ENCODE measurements at places on chromosomes 1 and 21.

GRCh38 chr1:1748686-1749321 is 24.6 kb upstream of the CDK11A start:
- no peak for DNase-seq

DNA sequence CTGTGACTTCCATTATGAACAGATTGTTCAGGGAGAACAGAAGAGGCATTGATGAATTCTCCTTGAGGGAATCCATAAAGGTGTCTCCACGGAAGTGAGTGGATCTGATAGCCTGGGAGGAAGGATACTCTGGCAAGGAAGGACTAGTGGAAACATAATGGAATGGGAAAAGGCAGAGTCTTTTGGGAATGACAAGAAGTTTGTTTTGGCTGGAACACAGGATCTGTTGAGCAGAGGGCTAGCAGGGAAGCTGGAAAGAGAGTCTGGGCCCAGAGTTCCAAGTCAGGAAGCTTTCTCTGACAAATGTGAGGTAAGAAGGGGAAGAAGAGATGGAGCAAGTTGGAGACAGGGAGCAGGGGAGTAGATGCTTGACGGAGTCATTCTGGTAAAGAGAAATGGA is 8.1 kb downstream of the ADAMTS5 start:
- DNase-seq = no peak

- no peak for DNase-seq
Measured at GRCh38 chr1:203215573-203215972, 13.9 kb downstream of the CHIT1 start.

DNA sequence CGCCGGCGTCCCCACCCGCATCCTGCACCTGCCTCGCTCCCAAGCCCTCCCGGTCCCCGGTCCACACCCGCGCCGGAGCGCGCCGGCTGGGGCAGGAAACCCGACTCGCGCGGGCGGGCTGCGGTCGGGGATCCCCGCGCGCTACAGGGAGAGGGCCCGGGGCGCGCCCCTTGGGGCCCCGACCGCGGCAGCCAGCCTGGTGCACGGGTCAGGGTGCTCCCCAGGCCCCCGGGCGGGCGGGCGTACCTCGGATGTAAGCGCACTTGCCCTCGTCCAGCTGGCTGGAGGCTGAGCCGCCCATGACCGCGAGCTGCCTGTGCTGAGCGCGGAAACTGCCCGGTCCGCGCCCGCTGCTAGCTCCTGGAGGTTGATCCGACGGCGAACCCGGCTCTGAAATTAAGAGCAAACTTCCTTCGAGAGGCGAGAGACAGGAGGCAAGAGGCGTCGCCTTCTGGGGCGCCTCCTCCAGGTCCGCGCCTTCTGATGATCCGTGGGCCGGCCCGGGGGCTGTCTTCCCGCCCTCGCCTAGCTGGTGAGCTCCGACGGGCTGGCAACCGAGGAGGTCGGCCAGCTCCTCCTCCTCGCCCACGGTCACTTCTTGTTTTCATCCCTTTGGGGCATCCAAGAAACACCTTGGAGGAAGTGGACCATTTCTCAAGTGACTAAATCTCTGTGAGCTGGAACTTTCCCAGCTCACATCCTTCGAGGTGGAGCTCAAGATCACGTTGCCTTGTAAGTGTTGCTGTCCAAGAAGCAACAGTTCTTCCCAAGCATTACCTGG is at the start of gene NIBAN1:
NIBAN1 (minus strand) TSS at position 453 of the 781 bp plus-strand sequence; CDS start at position 301, 152 bp downstream.
- DNase-seq = peak; percentile 42

DNA sequence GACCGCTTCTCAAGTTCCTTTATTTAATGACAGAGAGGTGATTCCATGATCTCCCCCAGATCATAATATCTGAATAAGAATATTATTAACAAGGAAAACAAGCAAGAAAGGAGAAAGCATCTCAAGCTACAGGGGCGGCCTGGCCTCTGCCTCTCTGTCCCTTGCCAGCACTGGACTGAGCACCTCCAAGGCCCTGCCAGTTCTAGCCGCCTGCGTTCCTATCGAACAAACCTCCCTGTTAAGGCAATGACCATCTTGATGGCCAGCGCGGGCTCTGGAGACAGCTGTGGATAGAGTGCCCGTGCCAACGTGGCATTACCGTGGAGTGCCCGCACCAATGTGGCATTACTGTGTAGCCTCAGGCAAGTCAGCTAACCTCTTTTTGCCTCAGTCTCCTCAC is 84.8 kb downstream of the NPHP4 start:
- no peak for DNase-seq

GRCh38 chr1:206664740-206665139 is 20.0 kb upstream of the MAPKAPK2 start:
- DNase-seq = no peak

- DNase-seq = no peak
Measured at GRCh38 chr1:25140073-25140797, 92.1 kb downstream of the SYF2 start.

- DNase-seq = no peak
Measured at GRCh38 chr1:12088607-12089006, 25.5 kb downstream of the TNFRSF8 start.

DNA sequence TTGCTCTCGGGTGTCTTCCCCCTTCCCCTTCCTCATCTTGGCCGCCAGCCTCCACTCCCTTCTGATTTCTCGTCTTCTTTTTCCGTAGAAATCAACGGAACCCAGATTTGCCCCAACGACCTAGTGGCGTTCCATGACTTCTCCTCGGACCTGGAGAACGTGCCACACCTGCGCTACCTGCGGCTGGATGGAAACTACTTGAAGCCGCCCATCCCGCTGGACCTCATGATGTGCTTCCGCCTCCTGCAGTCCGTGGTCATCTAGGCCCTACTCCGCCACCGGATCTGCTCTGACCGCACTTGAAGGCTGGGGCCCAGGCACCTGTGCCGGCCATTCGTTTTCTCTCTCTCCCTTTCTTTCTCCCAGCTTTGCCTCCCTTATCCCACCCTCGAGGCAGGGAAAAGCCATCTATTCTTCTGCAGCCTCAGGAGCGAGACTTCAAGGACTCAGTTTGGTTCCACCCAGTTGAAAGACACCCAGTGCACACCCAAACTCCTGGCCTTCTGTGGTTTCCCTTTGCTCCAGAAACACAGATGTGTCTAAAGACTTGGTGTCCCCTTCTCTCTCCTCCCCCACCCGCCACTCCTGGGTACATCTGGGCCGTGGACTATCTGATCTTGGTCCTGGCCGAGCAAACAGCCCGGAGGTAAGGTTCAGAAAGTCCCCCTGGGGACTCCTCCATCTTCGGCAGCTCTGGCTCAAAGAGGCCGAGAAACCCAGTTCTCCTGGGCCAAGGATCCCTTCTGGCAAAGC is 7.2 kb upstream of the OPTC start:
- DNase-seq = no peak

All from stimulated activated CD8-positive, alpha-beta memory T cell treated with anti-CD3 and anti-CD28 coated beads, Interleukin-2, amount 100 ng/mL, for 1 hour (primary cell).